ENCODE measurements at places on chromosomes 1 and 21.

DNA sequence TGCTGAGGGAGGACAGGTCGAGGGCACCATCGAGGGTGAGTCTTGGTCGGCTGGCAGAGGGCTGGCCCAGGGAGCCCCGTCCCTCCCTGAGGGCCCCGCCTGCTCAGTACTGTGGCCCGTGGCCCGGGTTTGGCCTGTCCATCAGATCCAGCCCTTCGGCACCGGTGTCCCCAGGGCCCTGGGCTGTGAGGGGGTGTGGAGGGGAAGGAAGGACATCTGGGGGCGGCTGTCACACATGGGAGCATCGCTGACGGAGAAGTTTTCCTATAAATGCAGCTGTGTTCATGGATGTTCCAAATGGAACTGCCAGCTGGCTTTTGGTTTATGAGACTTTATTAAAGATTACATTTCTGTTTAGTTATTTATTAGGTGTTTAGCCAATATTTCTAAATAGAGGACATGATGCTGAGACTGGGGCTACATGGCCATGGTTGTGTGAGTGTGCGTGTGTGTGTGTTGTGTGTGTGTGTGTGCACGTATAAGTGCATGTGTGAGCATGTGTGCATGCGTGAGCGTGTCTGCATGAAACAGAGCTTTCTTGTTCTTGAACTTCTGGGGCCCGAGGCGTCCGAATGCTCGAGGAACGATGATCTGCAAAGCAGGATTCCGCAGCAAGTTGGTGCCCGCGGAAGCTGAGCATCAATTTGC lies 54.3 kb downstream of the SLX9 start:
- no peak for DNase-seq

DNA sequence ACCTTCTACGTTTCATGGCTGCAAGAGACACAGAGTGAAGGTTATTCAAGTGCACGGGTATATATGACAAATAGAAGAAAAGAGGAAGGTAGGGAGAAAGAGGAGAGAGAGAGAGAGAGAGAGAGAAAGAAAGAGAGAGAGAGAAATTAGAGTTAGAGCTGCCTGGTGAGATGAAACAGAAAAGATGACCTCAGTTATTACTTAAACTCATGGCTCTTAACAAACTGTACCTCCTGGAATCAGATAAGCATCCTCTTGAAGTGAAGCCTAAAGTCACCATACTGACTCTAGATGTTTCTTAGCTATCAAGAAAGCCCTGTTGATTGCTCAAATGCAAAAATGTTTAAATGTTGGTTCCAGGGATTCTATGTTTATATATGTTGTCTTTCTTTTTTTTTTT lies 597.7 kb upstream of the ZP4 start:
- no peak for DNase-seq

GRCh38 chr1:156489166-156489934 lies 11.2 kb downstream of the MEF2D start:
- no peak for DNase-seq

GRCh38 chr1:162835157-162835899 lies 25.6 kb downstream of the CCDC190 start:
- DNase-seq: no peak
